ENCODE measurements at places on chromosomes 1 and 21. TPM values are rescaled to one million over a fixed set of nuclear protein-coding genes. Genes with fewer than 3 reads are reported as not detected.

GRCh38 chr1:19204446-19205266, 5.4 kb downstream of the UBR4 start:
- H3K4me1 ChIP-seq, result peaks cover 27% of the 10 kb centered on the region
- H3K4me3 ChIP-seq, result no peak overlapping the region
- no peak overlapping the region for H3K27ac ChIP-seq
- no peaks in the 10 kb centered on the region for H3K36me3 ChIP-seq

DNA sequence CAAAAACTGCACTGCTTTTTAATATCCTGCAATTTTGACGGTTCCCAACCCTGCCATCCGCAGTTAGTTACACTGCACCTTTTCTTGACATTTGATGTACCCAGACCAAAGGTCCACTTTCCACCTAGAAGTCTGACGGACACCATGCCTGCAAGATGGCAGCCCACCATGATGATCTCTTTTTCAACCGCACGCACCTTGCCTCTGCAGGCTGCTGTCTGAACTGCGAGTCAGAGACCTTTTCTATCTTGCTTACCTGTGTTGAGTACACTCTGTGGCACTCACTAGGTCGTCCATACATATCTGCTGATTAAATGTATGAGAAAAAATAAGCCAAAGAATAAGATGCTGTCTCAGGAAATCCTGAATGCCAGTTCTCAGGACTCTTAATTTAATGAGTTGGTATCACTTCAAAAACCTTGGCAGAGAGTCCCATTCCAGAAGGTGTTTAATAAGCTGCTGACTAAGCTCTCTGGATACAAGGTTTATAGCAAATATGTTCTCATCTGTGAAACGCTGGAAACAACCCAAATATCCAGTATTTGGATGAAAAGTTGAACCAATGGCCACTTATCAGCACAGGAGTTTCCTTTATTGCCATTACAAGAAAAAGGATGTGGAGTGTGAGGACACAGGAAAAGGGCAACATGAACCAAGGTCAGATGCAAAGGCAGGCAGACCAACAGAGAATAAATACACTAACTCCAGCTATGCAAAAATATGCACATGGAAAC, 37.9 kb downstream of the GNG12 start:
- no peak overlapping the region for H3K4me3 ChIP-seq
- peaks cover 33% of the 10 kb centered on the region for H3K4me1 ChIP-seq
- H3K36me3 ChIP-seq, result peaks cover 8% of the 10 kb centered on the region
- no peaks in the 10 kb centered on the region for H3K27me3 ChIP-seq

GRCh38 chr21:44460441-44460755, 5.1 kb downstream of the LRRC3 start:
- H3K27me3 ChIP-seq, result no peaks in the 10 kb centered on the region
- no peak overlapping the region for H3K27ac ChIP-seq
- H3K4me3 ChIP-seq, result no peak overlapping the region
- DNase-seq, result no peak

DNA sequence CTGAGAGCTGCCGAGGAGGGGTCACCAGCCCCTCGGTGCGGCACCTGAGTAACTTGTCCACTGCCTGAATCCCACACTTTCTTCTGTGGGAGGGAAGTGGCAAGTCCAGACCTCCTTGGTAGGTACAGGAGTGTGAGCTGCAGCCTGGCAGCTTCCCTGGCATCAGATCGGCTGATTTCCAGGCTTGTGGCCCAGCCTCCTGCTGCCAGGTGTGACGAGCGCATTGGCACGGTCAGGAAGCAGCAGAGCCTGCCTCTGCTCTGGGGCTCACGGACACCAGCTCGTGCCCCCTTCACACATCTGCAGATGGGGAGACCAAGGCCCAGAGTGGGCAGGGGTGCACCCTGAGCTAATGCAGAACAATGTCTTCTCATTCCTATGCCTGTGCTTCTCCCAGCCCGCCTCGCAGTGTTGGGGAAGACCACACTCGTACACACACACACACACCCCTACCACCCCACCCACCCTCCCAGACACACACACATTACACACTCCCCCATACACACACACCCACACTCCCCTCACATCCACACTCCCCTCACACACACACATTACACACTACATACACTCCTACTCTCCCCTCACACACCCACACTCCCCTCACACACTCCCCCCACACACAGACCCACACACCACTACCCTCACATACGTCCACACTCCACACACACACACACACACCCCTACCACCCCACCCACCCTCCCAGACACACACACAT, 33.1 kb upstream of the SELENON start:
- no peak overlapping the region for H3K27ac ChIP-seq
- no peak for DNase-seq
- H3K36me3 ChIP-seq, result no peaks in the 10 kb centered on the region
- H3K4me3 ChIP-seq, result no peak overlapping the region
- H3K4me1 ChIP-seq, result peaks cover 47% of the 10 kb centered on the region
- H3K27me3 ChIP-seq, result no peaks in the 10 kb centered on the region

- H3K27ac ChIP-seq, result no peak overlapping the region
- peaks cover 61% of the 10 kb centered on the region for H3K4me1 ChIP-seq
- no peak overlapping the region for H3K4me3 ChIP-seq
- H3K36me3 ChIP-seq, result no peaks in the 10 kb centered on the region
Observed at GRCh38 chr21:42231756-42232155, 12.8 kb downstream of the ABCG1 start.

GRCh38 chr1:17632106-17632505, 92.6 kb downstream of the ARHGEF10L start:
- no peaks in the 10 kb centered on the region for H3K4me1 ChIP-seq
- no peak for DNase-seq
- H3K4me3 ChIP-seq, result no peak overlapping the region
- no peaks in the 10 kb centered on the region for H3K36me3 ChIP-seq
- no peaks in the 10 kb centered on the region for H3K27me3 ChIP-seq

DNA sequence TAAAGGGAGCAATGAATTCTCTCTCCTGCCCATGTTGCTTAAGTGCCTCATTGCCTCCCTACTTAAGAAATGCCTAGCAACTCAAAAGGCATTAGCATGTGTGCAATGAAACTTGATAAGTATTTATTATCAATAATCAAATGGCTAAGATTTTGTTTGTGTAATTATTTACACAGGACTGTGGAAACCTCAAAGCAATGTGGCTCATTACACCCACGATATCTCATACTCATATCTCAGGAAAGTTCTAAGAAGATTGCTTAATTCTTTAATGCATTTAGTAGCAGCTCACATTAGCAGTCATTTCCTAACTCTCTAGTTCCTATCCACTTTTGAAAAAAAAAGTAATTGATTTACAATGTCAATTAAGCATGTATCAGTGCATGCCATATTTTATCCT, 253.3 kb downstream of the DUSP10 start:
- H3K4me3 ChIP-seq, result no peak overlapping the region
- H3K27me3 ChIP-seq, result no peaks in the 10 kb centered on the region
- no peak for DNase-seq
- no peaks in the 10 kb centered on the region for H3K4me1 ChIP-seq

- no peaks in the 10 kb centered on the region for H3K36me3 ChIP-seq
- no peaks in the 10 kb centered on the region for H3K4me1 ChIP-seq
- H3K27me3 ChIP-seq, result no peaks in the 10 kb centered on the region
Observed at GRCh38 chr21:41375875-41376274, 14.0 kb downstream of the MX2 start.

DNA sequence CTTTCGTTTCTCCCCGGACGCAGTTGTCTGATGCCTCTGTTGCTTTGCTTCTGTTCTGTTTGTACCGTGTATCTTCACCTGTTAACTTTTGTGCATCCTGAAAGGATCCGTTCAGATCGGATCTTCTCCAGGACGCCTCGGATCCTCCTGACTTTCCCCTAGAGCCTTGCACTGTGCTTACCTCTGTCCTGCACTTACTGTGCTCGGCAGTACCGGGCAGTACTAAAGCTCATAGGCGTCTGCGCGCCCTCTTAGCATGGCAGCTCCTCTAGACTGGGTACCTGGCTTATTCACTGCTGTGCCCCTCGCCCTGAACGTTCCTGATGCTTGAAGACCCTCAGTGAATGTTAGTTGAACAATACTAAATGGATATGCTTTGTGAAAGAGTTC, 934 bp downstream of the SCP2 start:
- H3K27me3 ChIP-seq, result peaks cover 47% of the 10 kb centered on the region
- DNase-seq, result no peak

The AJAP1 gene
- total RNA-seq, result 1.4 TPM

The LENEP gene
- 1.9 TPM for total RNA-seq

The HPCAL4 gene
- 0.49 TPM for total RNA-seq

The AADACL4 gene
- not detected for total RNA-seq

All from neural crest cell (in vitro differentiated cells).